MCF 10A (cell line): ENCODE measurements at places on chromosomes 4 and X.

DNA sequence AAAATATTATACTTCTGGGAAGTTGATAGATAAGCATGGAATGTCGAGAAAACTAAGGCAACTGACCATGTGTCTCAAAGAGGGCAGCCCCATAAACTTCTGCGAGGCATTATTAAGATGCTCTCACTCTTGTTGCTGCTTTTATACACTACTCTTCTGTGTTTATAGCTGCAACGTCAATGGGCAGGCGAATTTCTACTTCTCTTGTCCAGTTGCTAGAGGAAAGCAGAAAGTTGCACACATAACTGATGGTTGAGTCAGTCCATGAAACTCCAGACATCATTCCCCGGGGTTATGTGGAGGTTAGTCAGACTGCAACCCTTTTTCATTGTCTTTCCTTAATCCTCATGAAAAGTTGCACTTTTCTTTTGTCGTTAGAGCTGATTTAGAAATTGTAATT, 39.8 kb downstream of the VCX3B start:
- DNase-seq = peak; percentile 49

DNA sequence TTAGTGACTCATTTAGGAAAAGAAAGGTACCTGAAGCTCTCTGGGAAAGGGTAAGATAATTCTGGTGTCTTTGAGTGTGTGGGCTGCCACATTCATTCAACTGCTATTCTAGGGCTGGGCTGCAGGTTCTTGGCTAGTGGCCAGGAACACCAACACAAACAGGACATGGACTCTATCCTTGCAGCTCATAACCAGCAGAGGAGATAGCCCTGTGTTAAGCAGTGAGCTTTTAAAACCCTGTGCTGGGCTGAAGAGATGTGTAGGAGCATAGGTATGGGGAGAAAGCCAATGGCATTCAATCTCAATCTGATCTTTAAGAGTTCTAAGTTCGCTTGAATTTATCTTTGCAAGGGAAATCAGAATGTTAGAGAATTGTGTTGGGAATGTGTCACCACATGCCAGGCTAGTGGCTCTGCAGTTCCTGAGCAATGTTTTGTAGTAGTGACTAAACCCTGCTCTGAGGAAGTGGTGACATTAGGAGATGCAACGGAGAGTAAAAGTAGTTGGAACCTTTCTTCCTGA, 39.2 kb downstream of the SGMS2 start:
- peak; percentile 84 for DNase-seq

GRCh38 chrX:47808904-47809788, 27.6 kb upstream of the ZNF81 start:
- no peak for DNase-seq

GRCh38 chrX:129759576-129760061, 20.1 kb upstream of the SASH3 start:
- DNase-seq = peak; percentile 23

DNA sequence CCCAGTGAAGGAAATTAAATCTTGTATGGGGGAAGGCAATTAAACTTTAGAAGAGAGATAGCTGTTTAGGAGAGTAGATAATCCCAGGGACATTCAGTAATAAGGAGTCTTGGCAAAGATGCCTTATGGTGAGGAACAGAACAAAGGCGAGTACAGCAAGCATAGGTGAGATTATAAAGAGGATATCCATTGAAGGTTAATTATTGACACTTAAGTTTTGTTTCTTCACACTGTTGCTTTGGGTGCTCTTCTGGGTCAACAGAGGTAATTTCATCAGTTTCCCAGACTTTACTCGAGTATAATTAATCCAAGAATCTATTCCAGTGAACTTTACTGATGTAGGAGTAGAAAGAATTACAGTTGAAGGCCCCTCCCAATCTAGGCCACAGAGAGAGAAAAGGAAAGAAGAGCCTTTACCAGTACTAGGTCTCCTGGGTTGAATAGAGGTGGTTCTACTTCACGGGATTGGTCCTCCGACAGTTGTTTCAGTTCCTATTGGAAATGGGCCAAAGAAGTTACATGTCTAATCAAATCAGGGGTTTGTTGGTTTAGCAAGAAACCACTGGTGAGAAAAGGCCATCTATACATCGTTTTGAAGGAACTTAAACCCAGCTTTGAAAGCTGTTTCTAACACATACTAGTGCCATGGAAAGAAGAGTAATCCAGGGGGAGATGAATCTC, 27.2 kb downstream of the EPGN start:
- no peak for DNase-seq

DNA sequence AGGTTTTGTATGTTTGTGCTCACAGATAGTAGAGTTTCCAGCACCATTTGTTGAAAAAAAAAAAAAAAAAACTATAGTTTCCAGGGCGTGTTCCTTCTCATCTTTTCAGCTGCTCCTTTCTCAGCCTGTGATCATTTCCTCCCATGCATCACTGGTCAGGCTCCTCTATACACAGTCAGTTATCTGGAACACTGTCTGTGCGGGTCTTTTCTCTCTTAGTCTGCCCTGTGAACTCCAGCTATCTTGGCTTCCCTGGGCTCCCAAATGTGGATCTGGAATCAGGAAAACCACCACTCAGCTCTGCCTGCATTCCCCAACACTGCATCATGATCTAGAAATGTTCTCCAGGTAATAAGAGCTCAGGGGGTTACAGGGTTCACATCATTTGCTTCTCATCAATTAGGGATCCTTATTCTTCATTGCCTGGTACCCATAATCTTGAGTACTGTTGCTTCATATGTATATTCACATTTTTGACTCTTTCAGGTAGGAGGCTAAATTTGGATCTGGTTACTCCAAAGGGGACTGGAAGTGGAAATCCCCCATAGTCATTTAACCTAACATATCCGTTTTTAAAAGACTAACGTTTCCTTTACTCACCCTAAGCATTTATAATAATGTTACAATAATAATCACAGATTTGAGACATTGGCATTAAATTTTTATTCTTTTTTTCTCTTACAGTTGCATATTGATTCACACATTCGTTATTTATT, 221.8 kb upstream of the KLF3 start:
- no peak for DNase-seq
